ENCODE measurements at places on chromosomes 4 and X. TPM values are rescaled to one million over a fixed set of nuclear protein-coding genes. Genes with fewer than 3 reads are reported as not detected.

GRCh38 chr4:153044036-153044435 is 107.9 kb downstream of the FHDC1 start:
- no peak for DNase-seq

DNA sequence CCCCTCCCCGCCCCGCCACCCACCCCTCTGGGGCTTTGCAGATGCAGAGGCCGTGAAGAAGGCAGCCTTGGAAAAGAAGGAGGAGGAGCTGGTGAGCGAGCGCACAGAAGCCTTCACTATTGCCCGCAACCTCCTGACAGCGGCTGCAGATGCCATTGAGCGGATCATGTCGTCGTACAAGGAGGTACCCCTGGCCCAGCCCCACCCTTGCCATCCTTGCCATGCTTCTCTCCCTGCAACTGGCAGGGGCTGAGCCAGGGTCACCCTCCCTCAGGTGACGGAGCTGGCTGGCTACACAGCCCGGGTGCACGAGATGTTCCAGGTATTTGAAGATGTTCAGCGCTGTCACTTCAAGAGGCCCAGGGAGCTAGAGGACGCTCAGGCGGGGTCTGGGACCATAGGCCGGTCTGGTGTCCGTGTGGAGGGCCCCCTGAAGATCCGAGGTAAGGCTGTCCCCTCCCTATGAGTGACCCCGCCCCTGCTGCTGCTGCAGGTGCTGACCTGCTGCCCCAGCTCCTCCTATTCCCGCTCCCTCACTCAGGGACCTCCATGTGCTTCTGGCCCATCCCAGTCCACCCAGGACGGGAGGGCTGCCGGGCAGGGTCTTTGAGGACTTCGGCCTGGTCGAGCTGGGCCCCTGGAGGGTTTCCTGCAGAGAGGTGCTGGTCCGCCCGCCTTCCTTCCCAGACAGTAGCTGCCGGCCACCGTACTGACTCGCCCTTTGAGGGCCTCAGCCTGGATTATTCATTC is 11.6 kb downstream of the ABCD1 start:
- no peak for DNase-seq

- no peak for DNase-seq
These were observed 17.4 kb downstream of the GABRA4 start for GRCh38 chr4:46975812-46976553.

- peak; percentile 97 for DNase-seq
These were observed at the start of gene SMIM20 for GRCh38 chr4:25913851-25914669. TSS of gene SMIM20 (plus strand) at chr4:25914220. CDS start at chr4:25914314, 94 bp downstream.

- peak; percentile 87 for DNase-seq
These were observed 12.1 kb downstream of the PJA1 start for GRCh38 chrX:69153060-69153730.

- peak; percentile 89 for DNase-seq
These were observed 102.0 kb downstream of the PTTG2 start for GRCh38 chr4:38062088-38062775.

GRCh38 chrX:17613979-17614588 is 123.2 kb upstream of the SCML1 start:
- no peak for DNase-seq

DNA sequence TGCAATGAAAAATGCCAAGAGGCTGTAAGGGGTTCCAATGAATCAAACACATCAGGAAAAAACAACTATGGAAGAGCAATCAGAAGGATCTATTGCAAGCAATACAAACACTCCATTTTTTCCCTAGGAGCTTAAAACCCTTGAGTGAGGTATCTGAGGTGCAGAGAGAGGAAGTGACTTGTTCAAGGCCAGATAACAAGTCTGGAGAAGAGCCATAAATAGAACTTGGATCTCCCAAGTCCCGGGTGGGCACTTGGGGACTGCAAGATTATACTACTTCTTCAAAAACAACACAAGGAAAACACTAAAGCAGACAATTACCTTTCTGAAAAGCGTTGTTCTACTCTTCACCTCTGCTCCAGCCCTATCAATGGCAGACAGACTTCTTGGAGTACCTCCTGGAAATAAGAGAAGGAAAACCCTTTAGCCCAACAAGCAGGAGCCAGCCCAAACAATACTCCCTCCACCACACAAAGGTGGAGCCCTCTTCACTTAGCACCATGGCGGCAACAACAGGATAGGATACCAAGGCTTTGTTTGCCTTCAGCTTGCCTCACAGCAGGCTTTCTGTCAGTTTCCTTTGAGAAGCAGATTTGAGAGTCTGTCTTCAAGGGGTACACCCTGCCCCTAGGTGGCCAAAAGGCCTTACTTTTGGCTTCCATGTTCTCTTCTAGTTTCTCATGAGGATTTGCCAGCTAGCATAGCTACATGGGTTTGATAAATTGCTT is 26.0 kb downstream of the AIFM1 start:
- no peak for DNase-seq

- no peak for DNase-seq
These were observed 438.2 kb upstream of the PCDH7 start for GRCh38 chr4:30281986-30282385.

- DNase-seq: no peak
These were observed 26.3 kb upstream of the ADGRL3 start for GRCh38 chr4:61173799-61174198.

GRCh38 chr4:53196882-53197771 is 168.7 kb downstream of the SCFD2 start:
- no peak for DNase-seq

DNA sequence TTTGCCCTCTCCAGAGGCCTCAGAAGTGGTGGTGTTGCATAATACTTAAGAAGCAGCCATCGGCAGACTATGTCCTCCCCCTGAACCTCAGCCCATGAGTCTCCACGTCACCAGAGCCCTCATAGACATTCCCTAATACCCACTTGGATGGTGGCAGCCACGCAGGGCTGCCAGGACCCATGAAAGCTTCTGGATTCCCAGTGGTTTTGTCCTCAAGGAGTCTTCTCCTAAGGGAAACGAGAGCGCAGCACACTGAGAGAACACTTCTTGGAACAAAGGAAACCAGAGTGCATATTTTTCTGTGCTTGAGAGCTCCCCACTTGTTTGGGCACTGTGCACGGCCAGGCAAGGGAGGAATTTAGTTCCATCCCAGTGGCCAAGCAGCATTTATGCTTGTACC is 204.1 kb upstream of the DMD start:
- no peak for DNase-seq

GRCh38 chr4:7394681-7395451 is 39.9 kb downstream of the PSAPL1 start:
- DNase-seq: no peak

GRCh38 chr4:180539284-180539683 is 1703.9 kb upstream of the TENM3 start:
- DNase-seq: no peak

- peak; percentile 79 for DNase-seq
These were observed 48.7 kb downstream of the CPZ start for GRCh38 chr4:8641256-8641655.

DNA sequence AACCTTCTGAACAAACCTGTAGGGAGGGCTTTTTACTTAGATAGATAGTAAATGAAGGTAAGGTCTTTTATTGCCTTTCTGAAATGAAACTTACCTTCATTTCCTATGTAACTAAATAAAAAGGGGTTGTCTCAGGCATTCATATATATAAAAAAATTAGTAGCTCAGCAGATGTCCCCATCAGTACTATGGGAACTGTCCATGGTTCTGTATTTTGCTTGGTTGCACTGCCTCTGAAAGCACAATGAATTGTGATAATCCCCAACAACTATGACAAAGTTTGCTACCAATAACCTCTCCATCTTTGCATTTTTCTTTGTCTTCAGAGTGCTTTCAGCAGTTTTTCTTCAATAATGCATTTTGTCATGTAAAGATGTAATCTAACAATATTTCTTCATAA is 222.4 kb downstream of the SLIT2 start:
- no peak for DNase-seq

DNA sequence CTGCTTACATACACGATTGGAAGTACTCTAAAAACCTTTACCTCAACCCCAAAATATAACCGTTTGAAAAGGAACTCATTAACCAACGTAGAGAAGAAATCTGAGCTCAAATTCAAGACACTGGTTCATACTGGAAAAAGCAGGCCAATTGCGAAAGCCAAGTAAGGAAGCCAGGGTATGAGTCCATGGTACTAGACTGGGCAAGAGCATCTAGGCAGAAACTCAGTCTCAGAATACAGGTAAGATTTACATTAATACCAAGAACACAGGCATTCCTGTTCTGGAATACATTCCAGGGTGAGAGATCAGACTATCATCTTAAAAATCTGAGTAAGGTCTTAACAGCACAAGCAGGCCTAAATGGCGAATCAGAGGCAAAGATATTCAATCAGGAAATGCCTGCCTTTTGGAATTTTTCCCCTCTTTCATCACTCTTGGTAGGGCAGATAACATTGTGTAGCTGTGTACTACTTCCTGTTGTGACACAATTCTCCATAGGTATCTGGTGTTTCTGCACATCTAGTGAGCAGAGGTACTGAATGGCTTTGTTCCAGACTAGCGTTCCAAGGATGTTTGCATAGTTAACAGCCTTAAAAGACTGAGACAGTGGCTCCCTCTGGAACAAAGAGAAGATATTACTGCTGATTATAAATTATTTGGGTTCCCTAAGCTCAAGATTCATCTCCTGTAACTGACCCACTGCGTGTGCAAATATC is 311.3 kb downstream of the PCDH19 start:
- DNase-seq: no peak

DNA sequence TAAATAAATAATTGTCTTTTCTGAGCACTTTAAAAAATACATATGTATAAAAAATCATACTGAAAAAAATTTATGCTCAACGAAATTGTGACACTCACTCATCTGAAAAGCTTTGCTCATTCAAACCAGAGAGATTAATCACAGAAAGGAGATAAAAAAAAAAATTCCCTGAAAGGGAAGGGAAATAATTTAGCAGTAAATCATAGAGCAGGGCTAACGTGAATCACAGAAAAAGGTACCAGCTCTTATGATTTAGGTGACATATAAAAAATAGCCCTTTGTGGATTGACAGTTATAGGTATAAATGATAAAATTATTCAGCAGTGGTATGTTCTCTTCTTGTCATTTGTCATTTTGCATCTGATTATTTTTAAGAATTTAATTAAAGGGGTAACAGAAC is 552.7 kb upstream of the TENM3 start:
- DNase-seq: no peak

DNA sequence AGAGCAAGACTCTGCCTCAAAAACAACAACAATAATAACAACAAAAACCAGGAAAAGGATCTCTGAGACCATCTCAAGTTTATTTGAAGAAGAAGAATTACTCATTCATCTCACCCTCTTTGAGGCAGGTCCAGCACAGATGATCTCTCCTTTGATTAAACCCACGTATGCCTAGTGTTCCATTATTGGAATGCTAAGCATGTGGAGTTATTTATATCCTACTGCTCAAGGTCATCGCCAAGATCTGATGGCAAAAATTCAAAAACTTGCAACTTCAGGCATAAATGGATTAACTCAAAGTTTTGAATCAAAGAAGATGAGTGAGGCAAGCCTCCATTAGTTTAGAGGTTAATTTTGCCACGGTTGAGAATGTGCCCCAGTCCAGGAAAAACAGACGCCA is 184.2 kb downstream of the DHRSX start:
- no peak for DNase-seq

DNA sequence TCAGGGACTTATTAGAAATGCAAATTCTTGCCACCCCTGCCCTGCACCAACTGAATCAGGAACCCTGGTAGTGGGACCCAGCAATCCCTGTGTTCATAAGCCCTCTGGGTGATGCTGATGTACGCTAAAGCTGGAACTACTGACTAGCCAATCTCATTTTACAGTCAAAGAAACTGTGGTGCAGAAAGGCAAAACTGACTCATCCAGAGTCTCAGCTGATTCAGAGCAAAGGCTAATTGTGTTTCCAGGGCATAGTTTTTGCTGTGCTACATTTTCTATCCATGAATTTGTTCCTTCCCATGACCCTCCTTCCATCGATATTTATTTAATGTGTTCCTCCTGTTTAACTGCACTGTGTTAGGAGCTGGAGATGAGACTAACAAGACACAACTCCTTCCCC is 207.5 kb downstream of the REPS2 start:
- no peak for DNase-seq

DNA sequence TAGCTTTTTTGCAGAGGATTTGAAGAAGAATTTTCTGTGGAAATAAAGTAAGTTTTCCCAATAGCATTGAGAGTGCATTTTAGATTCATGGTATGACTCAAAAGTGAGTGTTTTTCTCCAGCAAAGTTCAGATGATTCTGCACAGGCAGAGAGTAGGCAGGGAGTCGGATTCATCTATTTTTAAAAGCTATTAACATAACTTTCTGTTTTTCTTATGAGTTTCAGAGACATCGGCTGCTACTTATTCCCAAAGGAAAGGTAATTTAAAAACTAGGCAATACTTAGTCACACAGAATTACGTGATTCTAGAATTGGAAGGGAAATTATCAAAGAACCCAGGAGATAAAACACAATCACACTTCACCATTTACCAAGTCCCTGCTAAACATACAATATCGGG is 4.4 kb downstream of the CCDC110 start:
- DNase-seq: no peak

GRCh38 chr4:26899991-26900390 is 39.4 kb downstream of the STIM2 start:
- DNase-seq: no peak

DNA sequence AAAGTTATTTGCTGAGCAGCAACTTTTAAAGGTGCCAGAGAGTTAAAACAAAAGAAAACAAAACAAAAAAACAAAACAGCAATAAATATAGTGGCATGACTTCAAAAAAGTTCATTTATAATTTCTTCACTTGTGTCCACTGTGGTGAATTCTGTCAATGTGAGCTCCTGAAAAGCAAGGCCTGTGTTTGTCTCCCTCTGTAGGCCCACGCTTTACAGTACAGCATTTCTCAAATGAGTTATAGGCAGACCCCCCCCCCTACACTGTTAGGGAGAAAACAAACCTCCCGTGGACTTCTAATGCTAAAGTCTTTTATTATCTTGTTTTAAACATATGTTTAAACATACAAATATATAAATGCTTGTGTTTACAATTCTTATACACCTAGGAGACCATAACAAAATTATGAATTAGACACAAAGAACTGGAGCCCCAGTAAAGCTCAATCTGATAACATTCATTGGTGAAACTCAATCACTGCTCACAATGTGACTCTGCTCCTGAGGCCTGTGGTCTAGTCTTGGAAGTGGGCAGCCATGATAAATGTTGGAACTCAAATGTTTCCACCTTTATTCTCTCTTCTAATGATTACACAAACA is 47.0 kb upstream of the SCOC start:
- no peak for DNase-seq

DNA sequence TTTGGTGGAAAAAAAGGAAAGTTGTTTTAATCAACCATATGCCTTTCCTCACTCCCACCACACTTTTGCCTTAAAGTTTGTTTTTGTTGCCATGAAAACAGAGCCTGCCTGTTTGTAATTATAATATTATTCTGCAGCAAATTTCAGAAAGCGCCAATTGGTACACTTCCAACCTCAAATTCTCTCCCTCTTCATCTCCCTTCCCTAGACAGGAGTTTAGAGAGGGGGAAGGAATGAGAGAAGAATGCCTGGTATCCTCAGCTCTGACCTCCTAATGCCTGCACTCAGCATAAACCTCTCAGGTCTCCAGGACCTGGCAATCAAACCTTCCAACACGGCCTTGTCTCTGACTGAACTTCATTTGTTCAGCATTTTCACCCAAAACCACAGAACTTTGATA is 138.4 kb upstream of the HCCS start:
- DNase-seq: no peak

GRCh38 chr4:20684852-20685763 is 15.2 kb upstream of the PACRGL start:
- no peak for DNase-seq

MAGIX gene
- 2.8 TPM for total RNA-seq

SPIN2A gene
- 1.4 TPM for total RNA-seq

PABPC4L gene
- total RNA-seq: 1.6 TPM

GRSF1 gene
- total RNA-seq: 43.5 TPM

GYPE gene
- total RNA-seq: 1.5 TPM

CSAG1 gene
- total RNA-seq: not detected

TGIF2LX gene
- not detected for total RNA-seq
